ENCODE measurements at places on chromosomes 3 and 15. TPM values are rescaled to one million over a fixed set of nuclear protein-coding genes. Genes with fewer than 3 reads are reported as not detected.

The CFAP100 gene
- not detected for total RNA-seq

The GNAT1 gene
- total RNA-seq, result 0.28 TPM

The ARGFX gene
- not detected for total RNA-seq

The NEDD4 gene
- total RNA-seq, result 2.7 TPM

The ANKRD34C gene
- not detected for total RNA-seq

The RPS17 gene
- total RNA-seq, result 3,141 TPM

The RBP2 gene
- total RNA-seq, result not detected

The THOC7 gene
- total RNA-seq, result 23.7 TPM

The ANKDD1A gene
- total RNA-seq, result 0.95 TPM

The SMCO1 gene
- total RNA-seq, result not detected

The GLDN gene
- not detected for total RNA-seq

The IGSF10 gene
- total RNA-seq, result not detected

The CELF6 gene
- 2.4 TPM for total RNA-seq

The ASB14 gene
- not detected for total RNA-seq

The GOLGA6L4 gene
- 3.0 TPM for total RNA-seq

The FSD2 gene
- not detected for total RNA-seq

The TGM5 gene
- total RNA-seq, result not detected

The GPR149 gene
- total RNA-seq, result not detected

The TFG gene
- total RNA-seq, result 58.8 TPM

The SERPINI2 gene
- total RNA-seq, result not detected

The NME9 gene
- not detected for total RNA-seq

The DCLK3 gene
- total RNA-seq, result not detected

The PLXNB1 gene
- total RNA-seq, result 1.1 TPM

The MEX3B gene
- 5.4 TPM for total RNA-seq

The ZNF502 gene
- total RNA-seq, result 2.7 TPM

The NPAP1 gene
- not detected for total RNA-seq

The P2RY12 gene
- not detected for total RNA-seq

The SPSB4 gene
- total RNA-seq, result not detected

The GOLGA8H gene
- total RNA-seq, result not detected

The BFSP2 gene
- not detected for total RNA-seq

The PPM1M gene
- 40.2 TPM for total RNA-seq

The KATNBL1 gene
- total RNA-seq, result 14.6 TPM

The CCDC9B gene
- total RNA-seq, result 1.0 TPM

The OR5H1 gene
- total RNA-seq, result not detected

The EXD1 gene
- not detected for total RNA-seq

The TGM4 gene
- not detected for total RNA-seq

The IRAK2 gene
- 1.4 TPM for total RNA-seq

The ADAMTS7 gene
- 0.30 TPM for total RNA-seq

The CD86 gene
- 1.4 TPM for total RNA-seq

The DLL4 gene
- total RNA-seq, result 0.11 TPM

The KLHL40 gene
- not detected for total RNA-seq

The CNTN3 gene
- total RNA-seq, result not detected

The SFMBT1 gene
- 55.9 TPM for total RNA-seq

The OXSM gene
- 6.2 TPM for total RNA-seq

Measured in CD4-positive, alpha-beta T cell (primary cell).